ENCODE measurements at places on chromosomes 2 and 18. TPM values are rescaled to one million over a fixed set of nuclear protein-coding genes. Genes with fewer than 3 reads are reported as not detected.

BMP10 gene
- not detected for total RNA-seq

CNDP1 gene
- not detected for total RNA-seq

ZNF396 gene
- total RNA-seq, result 3.0 TPM

DNA sequence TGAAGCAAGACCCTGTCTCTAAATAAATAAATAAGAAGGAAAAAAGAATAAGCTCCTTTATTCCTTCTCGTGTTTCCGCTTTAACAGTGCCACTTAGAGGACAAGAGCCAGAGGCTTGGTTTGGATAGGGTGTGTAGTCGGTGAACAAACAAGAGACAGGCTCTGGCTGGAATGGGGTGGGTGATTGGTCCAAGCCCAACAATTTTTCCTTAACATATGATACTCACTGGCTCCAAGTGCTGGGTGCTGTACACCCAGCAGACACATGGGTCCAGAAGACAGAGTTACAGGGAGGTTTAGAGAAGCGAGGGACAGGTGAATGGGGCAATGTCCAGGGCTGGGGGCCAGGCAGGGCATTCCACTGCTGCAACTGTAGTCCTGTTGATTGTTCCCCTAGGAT is 77.8 kb downstream of the NCAPH start:
- DNase-seq, result no peak

- no peak for DNase-seq
Measured at GRCh38 chr2:158317642-158318041, 138.9 kb downstream of the CCDC148 start.

DNA sequence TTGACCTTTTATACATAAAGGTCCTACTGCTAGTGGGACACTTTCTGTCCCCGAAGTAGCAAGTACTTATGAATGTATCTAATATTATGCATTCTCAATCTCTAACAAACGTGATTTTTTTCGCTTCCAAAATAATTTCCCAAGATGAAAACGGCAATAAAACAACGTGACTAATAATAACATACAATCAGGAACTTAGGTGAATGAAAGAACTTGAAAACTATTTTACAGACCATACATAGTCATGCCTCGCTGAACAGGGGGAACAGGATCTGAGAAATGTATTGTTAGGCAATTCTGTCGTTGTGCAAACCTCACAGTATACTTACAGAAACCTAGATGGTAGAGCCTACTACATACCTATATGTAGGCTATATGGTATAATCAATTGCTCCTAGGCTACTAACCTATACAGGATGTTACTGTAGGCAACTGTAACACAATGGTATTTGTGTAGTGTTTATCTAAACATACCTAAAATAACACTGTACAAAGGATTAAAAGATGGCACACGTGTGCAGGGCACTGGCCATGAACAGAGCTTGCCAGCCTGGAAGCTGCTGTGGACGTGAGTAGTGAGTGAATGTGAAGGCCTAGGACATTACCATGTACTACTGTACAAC is 2.5 kb downstream of the RTN4 start:
- peak; percentile 57 for DNase-seq

GRCh38 chr2:19785867-19786266 is 115.9 kb downstream of the TTC32 start:
- DNase-seq, result no peak

Data from upper lobe of left lung (tissue), 6 donors.